ENCODE measurements at places on chromosomes 2 and 18. TPM values are rescaled to one million over a fixed set of nuclear protein-coding genes. Genes with fewer than 3 reads are reported as not detected.

Gene RTP5
- total RNA-seq = not detected

Gene CFC1
- total RNA-seq = not detected

Gene TEKT4
- not detected for total RNA-seq

Gene EFEMP1
- 11.0 TPM for total RNA-seq

Gene UGT1A6
- not detected for total RNA-seq

Gene PCARE
- not detected for total RNA-seq

Gene VRK2
- 30.5 TPM for total RNA-seq

Gene AGXT
- total RNA-seq = not detected

Gene SKA1
- total RNA-seq = 27.6 TPM

Gene AMER3
- not detected for total RNA-seq

Gene PROM2
- total RNA-seq = 0.34 TPM

Gene CPLX4
- total RNA-seq = not detected

Gene RAB17
- 59.6 TPM for total RNA-seq

Gene DPYSL5
- not detected for total RNA-seq

Gene ZNF385B
- total RNA-seq = not detected

Gene THSD7B
- total RNA-seq = not detected

Gene FHOD3
- 23.3 TPM for total RNA-seq

Gene PLCD4
- total RNA-seq = 8.9 TPM

Gene ABCB11
- total RNA-seq = not detected

Gene CNGA3
- total RNA-seq = not detected

Gene KHK
- 2.8 TPM for total RNA-seq

Gene ANKZF1
- total RNA-seq = 21.4 TPM

Gene ANKRD62
- under 0.01 TPM for total RNA-seq

Gene DES
- not detected for total RNA-seq

Gene CXCR1
- total RNA-seq = not detected

Gene ARPC2
- 312 TPM for total RNA-seq

Gene CCDC148
- total RNA-seq = 0.33 TPM

Gene REEP1
- total RNA-seq = 0.34 TPM

Gene FOXI3
- not detected for total RNA-seq

Gene MSTN
- total RNA-seq = under 0.01 TPM

Gene LYG1
- total RNA-seq = 0.77 TPM

Gene LAMA3
- total RNA-seq = under 0.01 TPM

Gene SLC9A4
- not detected for total RNA-seq

Gene GALNT14
- total RNA-seq = 29.8 TPM

Gene LAMA1
- 269 TPM for total RNA-seq

Gene CHRNG
- total RNA-seq = not detected

Gene LOXL3
- total RNA-seq = 10.2 TPM

Data from melanocyte of skin (primary cell).